Endothelial cell (in vitro differentiated cells): ENCODE measurements at places on chromosomes 7 and 10.

DNA sequence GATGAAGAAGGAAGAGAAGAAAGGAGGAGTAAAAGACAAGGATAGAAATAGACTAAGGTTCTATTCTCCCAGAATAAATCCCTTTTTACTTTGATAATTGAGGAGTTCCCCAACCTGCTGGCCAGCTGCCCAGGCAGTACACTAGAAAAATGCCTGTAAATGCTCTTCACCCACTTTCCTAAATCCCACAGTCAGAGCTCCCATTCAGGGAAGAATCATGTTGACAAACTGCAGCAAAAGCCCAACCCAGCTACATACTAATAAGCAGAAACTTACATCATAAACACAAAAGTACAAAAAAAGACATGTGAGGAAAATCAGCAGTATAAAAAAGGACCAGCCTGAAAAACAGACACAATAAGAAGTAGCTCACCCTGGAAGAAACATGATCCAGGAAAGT, 15.8 kb upstream of the KDM7A start:
- DNase-seq: no peak

GRCh38 chr7:138752518-138753149, 45.2 kb upstream of the TMEM213 start:
- DNase-seq: no peak

GRCh38 chr10:2839081-2839725, 228.1 kb upstream of the PFKP start:
- DNase-seq: peak; percentile 64

DNA sequence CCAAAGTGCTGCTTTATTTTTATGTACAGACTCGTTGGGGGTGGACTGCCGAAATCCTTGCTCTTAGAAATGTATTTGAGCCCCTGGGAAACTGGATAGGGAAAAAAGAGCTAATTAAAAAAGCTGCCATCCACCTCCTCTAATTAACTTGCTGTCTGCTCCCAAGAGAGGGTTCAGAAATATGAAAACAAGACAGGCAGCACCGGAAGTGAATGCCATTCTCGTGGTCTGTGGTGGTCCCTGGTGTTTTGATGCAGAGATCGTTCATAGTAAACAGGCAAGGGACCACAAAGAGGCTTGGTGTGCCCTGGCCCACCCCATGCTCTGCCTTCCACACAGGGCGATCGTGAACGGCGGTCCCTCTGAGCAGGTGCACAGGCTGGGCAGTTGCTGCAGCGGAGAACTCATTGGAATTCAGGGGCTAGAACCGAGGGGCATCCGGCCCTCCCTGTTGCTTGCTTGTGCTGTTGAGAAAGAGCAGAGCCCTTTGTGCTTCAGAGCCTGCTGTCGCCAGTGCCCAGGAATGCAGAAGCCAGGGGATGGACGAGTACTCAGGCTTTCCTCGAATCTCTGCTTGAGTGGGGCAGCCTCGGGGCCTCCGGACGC, 79.1 kb upstream of the BTBD16 start:
- DNase-seq: no peak

GRCh38 chr10:131776496-131776895, 124.3 kb upstream of the PPP2R2D start:
- no peak for DNase-seq

- DNase-seq: no peak
Measured at GRCh38 chr7:135670179-135670578, 7.9 kb downstream of the STMP1 start.

GRCh38 chr10:103861505-103861904, 6.1 kb upstream of the SH3PXD2A start:
- DNase-seq: no peak

- DNase-seq: no peak
Measured at GRCh38 chr10:5532618-5533097, 7.9 kb downstream of the CALML3 start.

DNA sequence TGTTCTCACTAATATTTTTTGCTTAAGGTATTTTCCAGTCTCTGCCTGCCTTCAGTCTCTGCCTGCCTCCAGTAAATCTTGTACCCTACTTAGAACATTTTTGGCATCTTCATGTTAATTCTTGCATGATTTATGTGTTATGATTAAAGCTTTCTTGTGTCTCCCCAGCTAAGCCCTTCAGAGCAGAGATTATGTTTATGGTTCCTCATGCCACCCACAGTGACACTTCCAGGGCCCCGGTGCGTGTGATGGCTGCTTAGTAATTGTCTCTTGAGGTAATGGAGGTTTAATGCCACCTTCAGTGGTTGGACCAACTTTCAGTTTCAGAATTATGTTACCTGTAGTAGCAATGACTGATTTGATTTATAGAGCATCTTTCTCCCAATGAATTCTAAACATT, 70.6 kb upstream of the MET start:
- no peak for DNase-seq

GRCh38 chr10:80187465-80188409, 17.6 kb downstream of the ANXA11 start:
- no peak for DNase-seq

DNA sequence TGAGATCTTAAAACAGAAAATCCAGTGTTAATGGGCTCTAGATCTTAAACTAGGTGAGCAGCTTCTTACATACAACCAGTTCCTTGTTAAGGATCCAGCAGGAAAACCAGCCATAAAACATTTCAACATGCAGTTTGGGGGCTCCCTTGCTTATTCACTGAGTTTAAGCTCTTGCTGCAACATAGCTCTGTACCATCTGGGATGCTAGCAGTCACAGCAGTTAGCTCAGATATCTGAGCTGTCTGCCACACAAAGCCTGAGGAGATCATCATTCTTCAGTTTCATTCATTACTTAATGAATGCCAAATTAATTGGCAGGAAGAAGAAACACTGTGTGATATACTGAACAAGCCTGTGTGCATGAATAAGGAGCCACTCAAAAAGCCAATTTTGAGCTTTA, 62.8 kb downstream of the PODXL start:
- DNase-seq: no peak

GRCh38 chr10:98920360-98920759, 315.3 kb downstream of the HPSE2 start:
- no peak for DNase-seq

DNA sequence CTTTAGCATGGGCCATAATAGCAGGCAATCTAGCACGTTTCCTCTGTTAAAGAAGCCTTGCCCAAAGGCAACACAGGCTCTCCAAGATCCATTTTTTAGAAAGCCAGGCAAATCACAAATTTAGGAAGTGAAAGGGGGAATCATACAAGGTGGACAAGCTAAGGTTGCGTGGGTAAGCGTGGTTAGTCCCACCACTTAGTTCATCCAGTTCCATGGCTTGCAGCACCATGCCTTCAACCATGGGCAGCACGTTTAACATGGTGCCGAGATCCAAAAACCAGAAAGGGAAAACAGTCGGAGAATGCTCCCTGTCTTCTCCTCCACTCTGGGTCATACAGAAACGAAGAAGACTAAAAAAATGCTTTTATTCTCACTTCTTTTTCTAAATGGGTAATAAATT, 234.4 kb upstream of the IMMP2L start:
- no peak for DNase-seq

GRCh38 chr7:107212725-107213124, 43.9 kb downstream of the HBP1 start:
- DNase-seq: no peak

DNA sequence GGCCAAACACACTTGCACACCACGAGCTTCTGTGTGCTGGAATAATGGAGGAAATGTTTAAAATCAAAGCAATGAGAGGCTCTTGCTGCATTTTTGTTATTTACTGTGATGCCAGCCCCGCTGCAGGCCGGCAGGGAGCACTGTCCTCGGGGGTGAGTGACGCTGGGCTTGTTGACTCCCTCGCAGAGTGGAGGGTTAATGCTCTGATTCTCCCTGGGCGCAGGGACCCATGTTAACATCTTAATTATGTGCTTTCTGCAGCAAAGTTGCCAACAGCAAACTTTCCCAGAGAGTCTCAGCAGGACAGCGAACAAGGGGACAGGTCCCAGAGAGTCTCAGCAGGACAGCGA, 22.9 kb downstream of the SCART1 start:
- no peak for DNase-seq

DNA sequence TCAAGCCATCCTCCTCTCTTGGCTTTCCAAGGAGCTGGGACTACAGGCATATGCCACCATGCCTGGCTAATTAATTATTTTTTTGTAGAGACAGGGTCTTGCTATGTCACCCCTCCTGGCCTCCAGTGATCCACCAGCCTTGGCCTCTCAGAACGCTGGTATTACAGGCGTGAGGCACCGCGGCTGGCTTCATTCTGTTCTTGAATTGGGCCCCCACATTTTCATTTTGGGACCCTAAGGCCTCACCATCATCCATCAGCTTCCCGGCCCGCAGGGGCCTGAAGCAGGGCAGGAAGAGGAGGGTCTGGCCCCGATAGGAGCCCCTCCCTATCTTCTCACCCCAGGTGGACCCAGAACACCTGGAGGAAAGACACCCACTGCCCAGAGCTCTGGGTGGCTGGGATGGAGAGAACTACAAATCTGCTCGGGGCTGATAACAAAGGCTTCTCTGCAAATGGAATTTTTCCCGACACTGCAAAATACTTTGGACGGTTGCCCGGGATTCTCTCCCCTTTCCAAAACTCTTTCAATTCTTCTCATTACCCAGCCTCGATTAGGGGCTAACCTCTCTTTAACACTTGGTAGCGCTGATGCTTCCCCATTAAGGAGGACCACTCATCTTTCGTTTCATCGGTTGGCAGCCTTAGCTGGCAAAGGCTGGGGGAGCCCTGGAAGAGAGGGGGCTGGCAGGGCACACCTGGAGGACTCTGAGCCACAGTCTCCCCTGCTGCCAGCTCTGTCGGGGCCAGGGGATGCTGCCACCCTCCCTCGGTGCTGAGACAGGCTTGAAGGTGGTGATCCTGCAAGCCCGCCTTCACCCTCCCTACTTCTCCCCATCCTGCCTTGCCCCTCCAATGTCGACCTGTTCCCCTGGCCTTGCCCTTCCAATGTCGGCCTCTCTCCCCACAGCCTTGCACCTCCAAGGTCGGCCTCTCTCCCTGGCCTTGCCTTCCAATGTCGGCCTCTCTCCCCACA, 81.0 kb upstream of the GNA12 start:
- DNase-seq: no peak

DNA sequence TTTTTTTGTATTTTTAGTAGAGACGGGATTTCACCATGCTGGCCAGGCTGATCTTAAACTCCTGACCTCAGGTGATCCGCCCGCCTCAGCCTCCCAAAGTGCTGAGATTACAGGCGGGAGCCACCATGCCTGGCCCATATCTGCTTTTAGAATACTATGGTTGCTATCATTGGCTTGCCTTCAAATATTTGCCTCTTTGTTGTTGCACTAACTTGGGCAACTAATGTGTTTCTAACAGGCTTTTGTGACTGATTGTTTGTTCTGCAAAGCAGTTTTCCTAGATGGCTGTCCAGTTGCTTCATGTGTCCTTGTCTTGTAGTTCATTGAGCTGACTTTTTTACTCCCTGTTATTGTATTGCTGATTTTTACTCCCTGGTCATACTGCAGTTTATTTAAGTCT, 9.7 kb downstream of the VDAC2 start:
- no peak for DNase-seq
